ENCODE measurements at places on chromosomes 5 and 9.
A peak's percentile ranks its signal among the peaks of the same experiment; 100 is the strongest.

DNA sequence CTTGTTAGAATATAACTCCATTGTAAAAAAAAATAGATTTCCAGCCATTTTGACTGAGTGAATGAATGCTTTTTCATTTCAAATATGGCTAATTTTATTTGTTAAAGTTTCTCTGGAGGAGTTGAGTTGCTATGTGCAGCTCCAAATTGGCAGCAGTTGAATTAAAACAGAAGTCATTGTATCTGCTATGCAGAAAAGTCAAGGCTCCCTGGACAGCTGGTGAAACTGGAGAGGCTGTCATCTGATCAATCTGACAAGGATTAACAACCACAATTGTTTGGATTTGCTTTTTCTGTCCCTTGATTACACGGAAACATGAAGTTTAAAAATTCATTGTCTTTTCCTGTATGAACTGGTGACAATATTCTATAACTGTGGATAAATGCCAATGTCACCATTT is 713.9 kb downstream of the EFNA5 start:
- no peak for DNase-seq

DNA sequence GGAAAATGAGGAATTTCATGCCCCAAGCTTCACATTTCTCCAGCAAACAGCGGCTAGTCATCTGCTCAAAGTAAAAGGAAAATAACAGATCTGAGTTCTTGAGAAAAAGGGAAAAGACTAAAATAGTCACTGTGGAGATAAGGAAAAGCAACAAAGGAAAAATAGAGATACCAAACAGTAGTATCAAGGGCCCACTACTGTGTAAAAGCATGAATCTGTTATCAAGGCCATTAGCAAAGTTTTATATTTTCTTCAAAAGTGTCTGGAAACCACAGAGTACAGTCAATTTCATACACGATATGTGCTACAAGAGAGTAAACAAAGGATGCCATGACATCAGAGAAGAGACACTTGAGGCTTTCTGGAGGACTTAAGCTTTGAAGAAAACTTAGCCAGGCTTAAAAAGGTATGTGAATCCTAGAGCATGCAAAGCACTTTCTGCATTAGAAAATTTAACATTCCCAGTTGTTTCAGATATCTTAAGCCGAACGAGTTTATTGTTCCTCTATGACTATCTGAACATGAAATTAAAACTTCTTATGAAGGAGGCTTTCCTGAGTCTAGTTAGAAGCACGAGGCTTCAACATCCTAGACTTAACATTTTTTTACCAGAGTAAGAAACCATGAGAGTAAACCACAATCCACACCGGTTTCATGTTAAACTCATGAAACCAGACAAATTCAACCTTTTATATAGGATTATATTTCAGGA is 1.2 kb downstream of the TTC33 start:
- DNase-seq: no peak

DNA sequence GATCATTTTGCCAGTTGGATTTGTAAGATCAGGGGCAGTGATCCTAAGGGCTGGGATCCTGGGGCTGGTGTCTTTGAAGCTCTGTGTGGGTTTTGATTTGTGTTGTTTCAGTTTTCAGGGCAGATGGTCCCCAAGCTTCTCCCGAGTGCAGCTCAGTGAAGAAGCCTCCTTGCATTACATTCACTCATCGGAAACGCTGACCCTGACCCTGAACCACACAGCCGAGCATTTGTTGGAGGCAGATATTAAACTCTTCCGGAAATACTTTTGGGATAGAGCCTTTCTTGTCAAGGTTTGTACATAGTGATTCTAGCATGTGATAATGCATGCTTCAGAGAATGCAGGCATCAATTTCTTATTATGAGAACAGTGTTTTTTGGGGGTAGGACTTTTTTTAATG is 150.4 kb downstream of the ARHGEF28 start:
- no peak for DNase-seq

GRCh38 chr5:14487897-14488570 is 93.6 kb upstream of the OTULINL start:
- DNase-seq: no peak

- DNase-seq: peak; percentile 44
Measured at GRCh38 chr9:72280913-72281500, 84.0 kb downstream of the ZFAND5 start.

DNA sequence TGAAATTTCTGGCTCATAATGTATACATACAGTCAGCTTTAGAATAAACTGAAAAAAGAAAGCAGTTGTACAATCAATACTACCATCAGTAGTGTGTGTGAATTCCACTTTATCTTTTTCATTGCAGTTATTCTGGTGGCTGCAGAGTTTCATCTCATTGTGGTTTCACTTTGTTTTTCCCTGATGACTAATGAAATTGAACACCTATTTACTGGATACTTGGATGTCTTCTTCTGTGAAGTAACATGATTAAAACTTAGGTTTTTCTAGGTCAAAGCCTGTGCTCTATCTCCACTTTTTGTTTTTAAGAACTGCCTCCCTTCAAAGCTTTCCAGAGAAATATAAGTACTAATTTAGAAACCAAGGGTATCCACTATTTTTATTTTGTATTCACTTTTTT is 174.3 kb downstream of the TRPM3 start:
- no peak for DNase-seq

DNA sequence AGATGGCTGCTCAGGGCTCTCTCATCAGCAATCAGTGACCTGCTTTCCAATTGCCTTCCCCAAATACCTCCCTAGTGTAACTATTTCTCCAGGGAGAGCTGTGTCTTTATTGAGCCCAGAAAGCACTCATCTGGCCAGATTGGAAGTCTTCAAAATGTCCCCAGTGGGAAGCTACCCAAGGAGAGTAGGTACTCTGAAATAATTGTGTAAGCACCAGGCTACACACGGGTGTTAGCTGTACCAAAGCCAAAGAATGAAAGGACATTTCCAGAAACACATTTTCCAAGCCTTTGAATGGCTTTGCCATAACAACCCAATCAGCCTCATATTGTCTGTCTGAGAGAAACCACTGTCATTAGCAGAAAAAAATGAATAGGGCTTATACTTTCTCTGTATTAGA is 318.8 kb downstream of the FAM170A start:
- DNase-seq: no peak

DNA sequence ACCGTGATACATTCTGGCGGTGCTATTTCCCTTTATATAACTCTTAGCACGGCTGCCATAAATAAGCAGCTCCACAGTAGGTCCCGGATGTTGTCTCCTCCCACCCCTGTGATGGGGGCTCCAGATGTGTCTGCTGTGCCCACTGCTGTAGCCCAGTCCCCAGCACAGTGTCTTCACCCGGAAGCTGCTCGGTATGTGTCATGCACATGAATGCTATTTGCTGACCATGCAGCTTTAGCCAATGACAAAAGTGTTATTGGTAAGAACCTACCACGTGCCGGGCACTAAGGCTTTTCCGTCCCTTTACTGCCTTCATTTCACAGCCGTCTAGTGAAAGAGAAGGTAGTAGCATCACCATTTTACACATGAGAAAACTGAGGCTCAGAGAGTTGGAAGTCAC is 20.2 kb downstream of the HRH2 start:
- no peak for DNase-seq

DNA sequence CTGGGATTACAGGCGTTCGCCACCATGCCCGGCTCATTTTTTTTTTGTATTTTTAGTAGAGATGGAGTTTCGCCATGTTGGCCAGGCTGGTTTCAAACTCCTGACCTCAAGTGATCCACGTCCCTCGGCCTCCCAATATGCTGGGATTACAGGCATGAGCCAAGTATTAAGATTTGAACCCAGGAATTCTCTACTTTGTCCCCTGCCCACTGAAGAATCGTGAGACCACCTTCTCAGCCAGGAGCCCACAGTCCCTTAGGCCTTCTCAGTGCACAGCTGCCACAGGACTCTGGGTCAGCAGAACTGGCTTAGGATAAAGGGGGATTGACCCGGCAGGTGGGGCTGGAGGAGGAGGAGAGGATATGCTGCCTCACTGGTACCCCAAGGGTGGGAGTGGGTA is 13.4 kb downstream of the OLFML2A start:
- DNase-seq: no peak

- DNase-seq: no peak
Measured at GRCh38 chr5:167678481-167678880, 613.0 kb upstream of the WWC1 start.

DNA sequence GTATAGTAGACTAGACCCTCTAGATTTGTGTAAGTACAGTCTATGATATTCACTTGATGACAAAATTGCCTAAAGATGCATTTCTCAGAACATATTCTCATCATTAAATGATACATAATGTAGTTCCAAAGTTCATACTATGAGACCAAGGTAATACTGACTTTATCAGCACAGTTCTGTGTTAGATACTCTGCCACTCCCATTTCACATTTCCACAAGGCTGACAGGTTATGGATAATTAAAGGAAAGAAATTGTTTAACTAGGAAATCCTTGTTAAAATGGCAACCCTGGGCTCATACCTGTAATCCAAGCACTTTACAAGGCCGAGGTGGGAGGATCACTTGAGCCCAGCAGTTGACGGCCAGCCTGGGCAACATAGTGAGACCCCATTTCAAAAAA is 33.6 kb downstream of the TYRP1 start:
- DNase-seq: no peak

DNA sequence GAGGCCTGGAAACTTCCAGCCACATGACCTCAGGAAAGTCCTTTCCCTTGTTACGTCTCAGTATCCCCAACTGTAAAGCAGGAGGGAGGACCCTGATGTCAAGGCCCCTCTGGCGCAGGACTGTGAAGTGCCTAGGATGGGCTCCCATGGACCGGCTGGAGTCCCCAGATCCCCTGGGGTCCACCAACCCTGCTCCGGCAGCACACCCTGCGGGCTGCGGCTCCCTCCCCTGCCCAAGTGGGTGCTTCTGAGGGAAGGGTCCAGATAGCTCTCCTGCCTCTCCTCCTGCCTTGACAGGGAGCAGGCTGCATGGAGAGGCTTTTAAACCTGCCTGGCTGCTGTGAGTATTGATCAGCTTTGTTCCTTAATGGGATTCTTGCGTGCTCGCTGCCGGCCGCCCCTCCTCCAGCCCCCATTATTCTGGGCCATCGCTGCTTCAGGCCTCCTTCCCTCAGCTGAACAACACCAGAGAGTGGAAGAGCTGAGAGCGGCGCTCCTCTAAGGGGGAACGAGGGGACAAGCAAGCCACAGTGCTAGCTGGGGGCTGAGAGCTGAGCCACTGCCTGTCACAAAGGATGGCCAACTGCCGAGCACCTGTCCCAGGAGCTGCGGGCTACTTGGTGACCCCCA is 25.6 kb upstream of the NTNG2 start:
- no peak for DNase-seq

DNA sequence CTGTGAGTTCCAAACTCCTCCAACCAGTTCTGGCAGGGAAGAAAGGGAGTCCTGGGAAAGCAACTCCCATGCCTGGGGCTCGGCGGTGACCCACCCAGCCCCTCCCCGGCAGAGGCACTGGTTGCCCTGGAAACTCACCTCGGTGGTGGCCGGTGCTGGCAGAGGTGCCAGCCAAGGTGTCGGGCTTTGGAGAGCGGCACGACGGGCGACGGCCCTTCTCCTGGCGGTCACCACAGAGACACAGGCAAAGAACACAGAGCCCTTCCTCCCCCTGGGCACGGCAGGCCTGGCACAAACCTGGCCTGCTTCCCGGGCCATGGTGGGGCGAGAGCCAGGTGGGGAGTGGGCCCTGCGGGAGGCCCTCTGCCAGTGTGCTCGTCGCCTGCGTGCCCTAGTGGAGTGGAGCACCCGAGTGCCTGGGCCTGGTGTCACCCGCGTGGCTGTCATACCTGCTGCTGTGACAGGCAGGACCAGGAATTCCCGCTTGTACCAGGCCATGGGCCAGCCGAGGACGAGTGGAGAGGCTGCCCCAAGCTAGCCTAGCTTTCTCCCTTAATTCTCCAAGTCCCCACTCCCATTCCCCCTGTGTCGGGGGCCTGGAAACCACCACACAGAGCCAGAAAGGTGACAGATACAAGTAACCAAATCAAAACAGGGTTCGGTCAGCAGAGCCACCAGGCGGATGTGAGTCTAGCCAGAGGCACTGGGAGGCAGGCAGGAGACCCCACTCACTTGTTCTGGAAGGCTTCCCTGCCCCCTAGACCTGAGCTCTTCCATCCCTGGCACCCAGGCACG is 8.2 kb upstream of the RALGDS start:
- DNase-seq: no peak

GRCh38 chr5:106171132-106171531 is 1499.6 kb downstream of the EFNA5 start:
- DNase-seq: no peak

DNA sequence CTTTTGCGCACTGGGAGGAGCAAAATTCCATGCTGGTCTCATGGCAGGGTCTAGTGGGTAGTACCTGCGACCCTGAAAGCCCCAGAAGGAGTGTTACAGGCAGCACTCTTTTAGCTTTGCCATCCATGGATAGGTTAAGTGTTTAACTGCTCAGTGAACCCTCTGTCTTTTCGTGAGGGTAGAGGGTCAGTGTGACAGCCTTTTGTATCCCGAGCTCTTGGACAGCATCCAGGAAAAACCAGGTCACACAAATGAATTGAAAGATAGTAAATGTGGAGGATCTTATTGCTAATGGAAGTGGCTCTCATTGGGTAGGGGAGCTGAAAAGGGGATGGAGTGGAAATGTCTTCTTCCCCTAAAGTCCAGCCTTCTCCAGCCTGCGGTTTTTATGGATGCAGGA is 57.8 kb upstream of the CCDC112 start:
- DNase-seq: no peak

DNA sequence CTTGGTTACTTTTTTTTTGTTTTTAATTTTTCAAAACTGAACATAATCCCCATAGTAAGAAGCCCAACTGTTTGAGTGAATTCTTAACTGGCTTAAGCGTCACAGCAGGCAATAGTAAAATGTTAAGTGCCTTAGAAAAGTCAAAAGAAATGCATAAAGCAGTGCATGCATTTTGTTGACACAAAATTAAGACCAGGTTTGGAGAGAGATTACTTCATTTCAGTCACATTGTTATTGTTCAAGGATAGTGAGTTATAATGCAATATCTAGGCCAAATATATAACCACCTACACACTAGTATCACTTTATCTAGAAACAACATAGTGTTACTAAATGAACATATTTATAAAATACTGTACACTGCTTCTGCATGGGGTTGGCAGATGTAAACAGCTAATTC is 116.9 kb upstream of the KLF9 start:
- DNase-seq: no peak

GRCh38 chr9:726005-726404 is 115.5 kb upstream of the DMRT1 start:
- DNase-seq: no peak

DNA sequence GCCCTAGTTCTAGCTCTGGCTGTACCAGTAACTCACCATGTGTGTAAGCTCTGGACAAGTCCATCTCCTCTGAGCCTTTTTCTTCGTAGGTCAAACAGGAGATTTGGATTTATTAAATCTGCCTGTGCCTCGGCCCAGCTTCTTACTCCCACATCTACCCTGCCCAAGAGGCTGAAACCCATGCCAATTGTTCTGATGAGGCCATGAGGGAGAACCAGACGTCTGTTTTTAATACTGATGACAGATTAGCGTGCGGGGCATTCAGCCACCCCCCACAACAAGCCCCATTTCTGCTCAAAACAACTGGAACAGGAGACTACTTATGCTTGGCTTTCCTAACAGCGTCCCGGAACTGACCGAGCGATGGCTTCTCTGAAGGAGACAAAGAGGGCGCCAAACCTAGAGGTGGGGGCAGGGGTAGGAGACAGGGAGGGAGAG is 81.2 kb upstream of the TRIM32 start:
- DNase-seq: no peak

All from SK-N-MC (cell line).